Motor neuron (in vitro differentiated cells): ENCODE measurements at places on chromosomes 7 and 10. TPM values are rescaled to one million over a fixed set of nuclear protein-coding genes. Genes with fewer than 3 reads are reported as not detected.
A peak's percentile ranks its signal among the peaks of the same experiment; 100 is the strongest.

The FRG2B gene
- total RNA-seq, result not detected in 2 replicates

DNA sequence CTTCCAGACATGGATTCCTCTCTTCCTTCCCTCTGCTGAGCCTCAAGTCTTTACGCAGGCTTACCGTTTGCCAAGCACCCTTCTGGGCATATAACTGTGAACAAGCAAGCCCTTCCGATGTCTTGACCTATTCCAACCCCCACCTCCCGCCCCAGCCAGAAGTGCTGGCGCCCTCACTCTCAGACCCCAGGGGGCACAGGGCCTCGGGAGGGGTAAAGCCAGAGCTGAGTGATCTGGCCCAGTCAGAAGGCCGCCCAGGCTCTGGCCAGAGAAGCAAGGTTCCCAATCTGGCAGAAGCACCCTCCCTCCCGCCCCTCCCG lies 1.2 kb downstream of the PRRT4 start:
- no peak for ATAC-seq

DNA sequence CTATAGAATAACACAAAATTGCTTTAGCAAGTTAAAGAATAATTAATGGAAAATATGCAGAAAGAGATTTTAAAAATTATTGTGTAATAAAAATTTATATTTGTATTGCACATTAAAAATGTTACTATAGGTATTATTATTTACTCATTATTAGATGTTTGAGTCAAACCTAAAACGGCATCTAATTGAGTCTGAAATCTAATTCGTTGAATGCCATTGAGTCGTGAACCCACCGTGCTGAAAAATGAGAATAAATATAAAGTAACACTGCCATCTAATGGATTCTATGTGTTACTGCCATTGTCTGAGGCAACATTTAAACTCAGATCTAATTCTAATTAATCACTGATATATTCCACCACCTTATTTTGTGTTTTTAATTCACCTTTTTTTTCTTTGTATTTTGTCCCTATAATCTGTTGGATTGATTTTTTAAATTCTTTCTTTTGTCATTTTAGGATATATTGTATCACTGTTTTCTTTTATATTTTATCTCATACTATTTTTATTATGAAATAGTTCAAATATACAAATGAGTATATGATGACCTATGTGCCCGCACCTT lies 62.2 kb downstream of the SAMD9 start:
- ATAC-seq, result peak; percentile 50

DNA sequence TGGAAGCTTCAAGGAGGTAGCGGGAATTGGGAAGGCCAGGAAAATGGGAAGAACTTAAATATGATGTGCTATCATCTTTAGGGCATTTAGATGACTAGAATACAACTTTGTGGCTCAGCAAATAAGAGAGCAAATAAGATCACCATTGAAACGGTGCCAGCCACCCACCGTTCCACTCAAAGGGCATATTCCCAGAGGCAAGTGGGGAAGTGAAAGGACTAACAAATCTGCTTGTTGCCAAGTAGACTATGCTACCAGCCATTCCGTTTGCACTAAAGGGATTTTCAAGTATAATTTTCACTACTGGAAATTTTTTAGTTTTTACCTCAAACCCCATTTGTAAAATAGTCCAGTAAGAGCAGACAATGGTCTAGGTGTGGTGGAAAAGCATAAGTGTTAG lies 4.0 kb upstream of the PPP1R3C start:
- ATAC-seq, result no peak

The NPSR1 gene
- total RNA-seq, result 0.28 TPM in 1 of 2 replicates, not detected in the other

- no peak for ATAC-seq
Observed at GRCh38 chr10:116629340-116629739, 8.6 kb downstream of the PNLIPRP2 start.

- no peak for ATAC-seq
Observed at GRCh38 chr7:142338633-142339501, 81.0 kb upstream of the PRSS58 start.

DNA sequence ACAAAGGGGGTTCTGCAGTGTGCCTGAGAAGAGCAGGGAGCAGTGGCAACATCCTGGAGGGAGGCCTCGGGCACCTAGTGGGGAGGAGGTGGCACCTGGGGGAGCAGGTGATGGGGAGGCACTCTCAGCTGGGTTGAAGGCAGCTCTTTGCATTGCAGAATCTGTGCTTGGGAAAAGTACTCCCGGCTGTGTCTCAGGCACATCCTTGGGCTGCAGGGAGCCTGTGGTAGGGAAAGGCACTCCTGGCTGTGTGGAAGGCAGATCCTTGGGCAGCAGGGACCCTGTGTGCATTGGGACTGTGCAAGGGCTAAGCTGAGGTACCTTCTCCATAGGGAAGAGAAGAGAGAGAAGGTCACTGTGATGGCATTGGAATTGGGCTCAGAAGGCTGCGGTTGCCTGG lies 52.8 kb upstream of the ANTXRL start:
- no peak for ATAC-seq

DNA sequence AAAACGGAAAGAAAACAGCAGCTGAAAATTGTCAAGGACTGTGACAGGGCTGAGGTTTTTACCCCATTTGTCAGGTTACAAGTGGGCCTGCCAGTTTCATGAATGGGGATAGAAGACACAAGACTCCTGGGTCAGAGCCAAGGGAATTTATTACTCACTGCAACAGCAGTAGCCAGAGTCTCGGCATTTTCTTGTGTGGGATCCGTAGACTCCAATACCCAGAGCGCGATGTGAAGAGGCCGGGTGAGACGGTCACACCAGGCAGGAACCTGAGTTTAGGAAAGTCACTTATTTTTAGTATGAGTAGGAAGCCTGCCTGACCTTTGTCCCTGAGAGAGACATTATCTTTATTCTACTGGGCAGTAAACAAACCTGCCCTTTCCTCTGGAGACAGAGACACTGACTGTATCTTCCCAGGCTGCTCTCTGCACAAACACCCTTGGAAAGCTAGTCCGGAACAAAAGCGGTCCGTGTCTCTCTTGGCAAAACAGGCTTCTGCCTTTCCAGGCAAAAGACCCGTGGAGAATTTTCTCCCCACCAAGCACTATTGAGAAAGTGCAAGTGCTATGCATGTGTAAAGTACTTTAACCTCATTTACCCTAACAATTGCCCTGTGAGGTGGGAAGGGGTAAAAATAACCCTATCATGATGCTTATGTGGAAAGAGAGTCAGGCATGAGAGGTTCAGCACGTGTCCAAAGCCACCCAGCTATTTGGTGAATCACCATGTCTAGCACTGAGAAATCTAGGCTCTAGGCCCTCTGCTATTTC lies 58.4 kb downstream of the JCAD start:
- ATAC-seq, result no peak

- ATAC-seq, result no peak
Observed at GRCh38 chr7:142773230-142773629, 2.5 kb downstream of the PRSS2 start.

The NANOS1 gene
- total RNA-seq, result 6.2 and 7.6 TPM in 2 replicates
